ENCODE measurements at places on chromosomes 2 and 18. TPM values are rescaled to one million over a fixed set of nuclear protein-coding genes. Genes with fewer than 3 reads are reported as not detected.

DNA sequence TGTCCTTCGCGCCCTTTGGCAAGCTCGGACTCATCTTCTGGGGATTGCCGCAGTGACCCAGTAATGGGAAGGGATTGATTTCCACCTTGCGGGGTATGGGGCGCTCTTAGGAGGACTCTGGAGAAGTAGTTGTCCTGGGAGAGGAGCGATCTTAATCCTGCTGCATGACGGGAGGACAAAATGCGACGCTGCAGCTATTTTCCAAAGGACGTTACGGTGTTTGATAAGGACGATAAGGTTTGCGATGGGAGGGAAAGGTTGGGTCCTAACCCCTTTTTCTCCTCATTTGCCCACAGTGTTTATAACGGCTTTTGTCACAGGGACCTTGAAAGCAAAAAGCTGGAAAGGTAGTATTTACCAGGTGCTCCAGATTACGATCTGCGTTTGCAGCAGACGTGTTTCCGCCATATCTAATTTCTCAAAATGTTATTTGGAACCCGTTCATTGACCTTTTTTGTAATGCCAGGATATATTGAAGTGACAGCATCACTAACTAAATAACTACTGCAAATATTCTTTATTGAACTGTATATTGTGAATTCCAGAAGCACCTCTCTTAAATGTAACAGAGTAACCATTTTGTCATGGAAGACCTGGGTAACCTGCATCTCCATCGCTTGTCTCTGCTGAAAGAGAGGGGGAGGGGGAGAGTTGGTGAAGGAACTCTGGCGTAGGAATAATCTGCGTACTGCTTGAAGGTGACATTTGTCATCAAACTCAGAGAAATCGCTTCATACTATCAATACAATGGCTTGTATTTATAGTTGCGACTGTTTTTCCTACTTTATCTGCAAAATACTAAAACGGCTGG lies 590 bp downstream of the MDH1 start:
- no peaks in the 10 kb centered on the region for H3K27me3 ChIP-seq
- peak overlapping the region; percentile 88 for H3K4me3 ChIP-seq
- H3K27ac ChIP-seq: peak overlapping the region; percentile 79
- no peaks in the 10 kb centered on the region for H3K4me1 ChIP-seq
- H3K36me3 ChIP-seq: no peaks in the 10 kb centered on the region
- DNase-seq: no peak

GRCh38 chr2:231039821-231040364 lies 2.6 kb downstream of the C2orf72 start:
- H3K27me3 ChIP-seq: no peaks in the 10 kb centered on the region
- DNase-seq: peak; percentile 76
- peaks cover 4% of the 10 kb centered on the region for H3K4me1 ChIP-seq
- H3K36me3 ChIP-seq: no peaks in the 10 kb centered on the region
- no peak overlapping the region for H3K27ac ChIP-seq

DNA sequence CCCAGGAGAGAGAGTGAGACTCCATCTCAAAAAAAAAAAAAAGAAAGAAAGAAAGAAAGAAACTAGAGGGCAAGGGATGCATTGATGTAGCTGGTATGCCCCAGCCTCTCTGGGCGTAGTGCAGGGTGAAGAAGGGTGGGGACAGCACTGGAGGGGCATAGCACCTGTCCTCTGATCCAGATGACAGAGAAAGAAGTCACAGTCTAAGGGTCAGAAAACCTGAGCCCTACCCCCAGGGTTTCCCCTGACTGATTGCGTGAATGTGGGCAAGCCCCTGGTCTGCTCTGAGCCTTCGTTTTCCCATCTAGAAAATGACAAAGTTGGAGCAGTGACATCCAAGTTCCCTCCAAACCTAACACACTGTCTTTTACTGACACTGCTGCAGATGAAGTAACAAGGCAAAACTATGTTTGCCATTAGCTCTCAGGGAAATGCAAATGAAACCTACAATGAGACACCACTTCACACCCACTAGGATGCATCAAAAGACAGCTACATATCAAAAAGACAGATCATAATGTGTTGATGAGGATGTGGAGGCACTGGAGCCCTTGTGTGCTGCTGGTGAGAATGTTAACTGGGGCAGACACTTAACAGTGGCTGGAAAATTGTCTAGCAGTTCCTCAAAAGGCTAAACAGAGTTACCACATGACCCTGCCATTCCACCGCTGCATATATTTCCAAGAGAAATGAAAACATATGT lies 19.5 kb upstream of the YWHAQ start:
- H3K27me3 ChIP-seq: no peaks in the 10 kb centered on the region
- H3K27ac ChIP-seq: no peak overlapping the region
- no peaks in the 10 kb centered on the region for H3K36me3 ChIP-seq

GRCh38 chr2:227862741-227863588 lies 8.5 kb upstream of the DAW1 start:
- no peaks in the 10 kb centered on the region for H3K27me3 ChIP-seq
- no peak overlapping the region for H3K4me3 ChIP-seq
- no peak for DNase-seq
- no peaks in the 10 kb centered on the region for H3K4me1 ChIP-seq

DNA sequence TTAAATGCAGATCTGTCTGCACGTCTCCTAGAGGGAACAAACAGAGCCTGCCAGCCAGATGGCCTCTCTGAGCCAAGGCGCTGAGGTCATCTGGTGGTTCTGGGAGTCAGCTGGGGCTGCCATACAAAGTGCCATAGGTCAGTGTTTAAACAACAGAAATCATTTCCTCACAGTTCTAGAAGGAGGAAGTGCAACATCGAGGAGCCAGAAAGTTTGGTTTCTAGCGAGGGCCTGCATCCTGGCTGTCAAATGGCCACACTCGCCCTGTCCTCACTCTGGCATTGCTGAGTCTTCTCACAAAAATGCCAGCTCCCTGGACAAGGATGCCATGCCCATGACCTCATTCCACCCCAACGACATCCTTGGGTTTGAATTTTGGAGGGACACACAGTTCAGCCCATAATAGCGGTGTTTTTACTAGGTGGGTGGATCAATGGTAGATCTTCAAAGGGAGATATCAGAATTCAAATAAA lies 59.6 kb downstream of the MYT1L start:
- no peaks in the 10 kb centered on the region for H3K27me3 ChIP-seq
- no peak overlapping the region for H3K27ac ChIP-seq
- H3K4me1 ChIP-seq: no peaks in the 10 kb centered on the region
- H3K36me3 ChIP-seq: no peaks in the 10 kb centered on the region
- DNase-seq: no peak
- H3K4me3 ChIP-seq: no peak overlapping the region

DNA sequence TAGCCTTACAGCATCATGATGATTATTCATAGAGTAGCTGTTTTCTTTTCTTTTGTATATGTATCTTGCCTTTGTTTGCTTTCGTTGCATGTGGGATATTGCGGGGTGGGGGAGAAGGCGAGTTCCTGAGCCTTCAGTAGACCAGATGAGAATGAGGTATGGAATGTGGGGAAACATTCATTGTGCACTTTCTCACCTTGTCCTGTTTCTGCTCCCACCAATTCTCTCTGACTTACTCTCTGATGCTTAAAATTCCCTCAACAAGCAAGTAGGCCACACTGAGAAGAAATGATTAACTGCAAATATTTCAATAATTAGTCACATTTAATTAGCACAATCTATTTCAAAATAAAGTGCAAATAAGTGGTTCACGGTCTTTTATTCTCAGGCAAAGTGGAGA lies 31.0 kb downstream of the GKN2 start:
- no peak for DNase-seq
- H3K4me3 ChIP-seq: no peak overlapping the region
- no peaks in the 10 kb centered on the region for H3K4me1 ChIP-seq

GRCh38 chr18:43139288-43139946 lies 23.9 kb upstream of the RIT2 start:
- no peak overlapping the region for H3K4me3 ChIP-seq
- H3K27me3 ChIP-seq: no peaks in the 10 kb centered on the region
- H3K27ac ChIP-seq: no peak overlapping the region

DNA sequence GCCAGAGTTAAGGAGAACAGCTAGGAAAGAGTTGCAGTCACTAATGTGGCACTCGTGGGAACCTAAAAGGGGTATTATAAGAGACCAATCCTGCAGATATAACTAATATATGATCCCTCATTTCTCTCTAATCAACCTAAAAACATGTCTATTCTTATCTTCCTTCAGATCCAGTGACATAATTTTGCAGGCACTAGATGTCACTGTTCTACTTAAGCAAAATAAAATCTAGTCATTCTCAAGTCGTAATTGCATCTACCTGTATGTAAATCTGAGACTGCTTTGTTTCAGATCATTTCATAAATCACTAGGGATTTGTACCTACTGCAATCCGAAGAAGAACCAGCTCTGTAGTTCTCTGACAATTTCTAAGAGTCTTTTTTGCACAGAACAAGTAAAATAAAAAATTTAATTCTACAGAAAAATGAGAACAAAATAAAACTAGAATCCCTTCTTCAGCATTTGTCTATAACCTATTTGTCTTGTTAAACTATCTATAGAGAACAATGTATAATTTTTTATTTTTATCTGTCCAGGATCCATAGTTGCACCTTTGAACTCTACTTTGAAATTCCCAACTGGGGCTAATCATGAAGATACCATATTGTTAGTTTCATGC lies 56.5 kb upstream of the ERBB4 start:
- DNase-seq: no peak
- no peak overlapping the region for H3K27ac ChIP-seq
- H3K27me3 ChIP-seq: no peaks in the 10 kb centered on the region
- H3K4me3 ChIP-seq: no peak overlapping the region
- H3K4me1 ChIP-seq: no peaks in the 10 kb centered on the region

KRTCAP3 gene
- 91.8 TPM for total RNA-seq

CABLES1 gene
- total RNA-seq: 6.2 TPM
